ENCODE measurements at places on chromosomes 13 and 19.

- DNase-seq = no peak
Observed at GRCh38 chr13:37412241-37412921, 186.2 kb downstream of the POSTN start.

GRCh38 chr19:6970443-6970842 is 50.8 kb downstream of the MBD3L2B start:
- DNase-seq = no peak

GRCh38 chr19:45297674-45298073 is 25.0 kb downstream of the CKM start:
- no peak for DNase-seq

GRCh38 chr13:80132741-80133601 is 208.0 kb downstream of the SPRY2 start:
- no peak for DNase-seq

DNA sequence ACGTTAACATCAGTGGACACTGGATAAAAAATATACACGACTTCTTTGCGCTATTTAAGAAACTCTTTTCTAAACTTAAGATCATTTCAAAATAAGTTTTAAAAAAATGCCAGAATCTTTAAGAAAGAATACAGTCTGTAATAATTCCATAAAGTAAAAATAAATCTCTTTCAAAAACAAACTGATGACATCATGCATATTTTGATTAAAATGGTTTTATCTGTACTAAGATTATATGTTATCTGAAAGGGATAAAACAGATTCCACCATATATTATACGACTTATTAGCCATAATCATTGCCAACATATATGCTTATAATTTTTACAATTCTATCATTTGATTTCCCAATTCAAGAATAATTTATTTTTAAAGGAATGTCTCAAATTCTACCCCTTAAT is 15.3 kb upstream of the ELF1 start:
- DNase-seq = no peak

DNA sequence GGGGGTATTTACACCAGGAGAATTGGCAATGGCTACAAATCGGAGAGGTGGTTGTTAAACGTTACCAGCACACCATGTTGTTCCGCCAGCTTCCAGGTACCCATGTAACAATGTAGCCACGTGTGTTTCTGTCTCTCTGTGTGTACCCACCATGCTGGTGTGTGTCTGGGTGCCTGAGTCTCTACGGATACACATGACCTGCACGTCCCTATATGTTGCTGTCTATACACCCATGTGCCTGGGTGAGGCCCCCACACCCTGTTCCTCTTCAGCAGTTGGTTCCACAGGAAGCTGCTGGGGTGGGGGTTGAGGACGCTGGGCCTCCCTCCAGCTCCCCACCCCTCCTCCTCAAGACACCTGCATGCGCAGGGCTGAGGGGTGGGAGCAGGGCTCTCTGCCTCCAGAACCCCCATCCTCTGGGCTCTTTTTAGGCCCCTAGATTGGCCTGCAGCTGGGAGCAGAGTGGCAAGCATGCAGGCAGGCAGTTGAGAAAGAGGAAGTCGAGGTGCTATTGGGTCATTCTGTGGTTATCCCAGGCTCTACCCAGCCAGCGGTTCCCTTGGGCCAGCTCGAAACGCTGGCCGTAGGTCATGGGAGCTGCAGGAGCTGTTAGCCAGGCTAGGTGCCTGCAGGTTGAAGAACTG is at the start of gene ARHGEF18:
ARHGEF18 (plus strand) TSS at position 351 of the 644 bp plus-strand sequence. CDS start 13,954 bp downstream, outside the sequence.
- DNase-seq = no peak

GRCh38 chr13:101691341-101691860 is 238.9 kb downstream of the ITGBL1 start:
- DNase-seq = no peak

DNA sequence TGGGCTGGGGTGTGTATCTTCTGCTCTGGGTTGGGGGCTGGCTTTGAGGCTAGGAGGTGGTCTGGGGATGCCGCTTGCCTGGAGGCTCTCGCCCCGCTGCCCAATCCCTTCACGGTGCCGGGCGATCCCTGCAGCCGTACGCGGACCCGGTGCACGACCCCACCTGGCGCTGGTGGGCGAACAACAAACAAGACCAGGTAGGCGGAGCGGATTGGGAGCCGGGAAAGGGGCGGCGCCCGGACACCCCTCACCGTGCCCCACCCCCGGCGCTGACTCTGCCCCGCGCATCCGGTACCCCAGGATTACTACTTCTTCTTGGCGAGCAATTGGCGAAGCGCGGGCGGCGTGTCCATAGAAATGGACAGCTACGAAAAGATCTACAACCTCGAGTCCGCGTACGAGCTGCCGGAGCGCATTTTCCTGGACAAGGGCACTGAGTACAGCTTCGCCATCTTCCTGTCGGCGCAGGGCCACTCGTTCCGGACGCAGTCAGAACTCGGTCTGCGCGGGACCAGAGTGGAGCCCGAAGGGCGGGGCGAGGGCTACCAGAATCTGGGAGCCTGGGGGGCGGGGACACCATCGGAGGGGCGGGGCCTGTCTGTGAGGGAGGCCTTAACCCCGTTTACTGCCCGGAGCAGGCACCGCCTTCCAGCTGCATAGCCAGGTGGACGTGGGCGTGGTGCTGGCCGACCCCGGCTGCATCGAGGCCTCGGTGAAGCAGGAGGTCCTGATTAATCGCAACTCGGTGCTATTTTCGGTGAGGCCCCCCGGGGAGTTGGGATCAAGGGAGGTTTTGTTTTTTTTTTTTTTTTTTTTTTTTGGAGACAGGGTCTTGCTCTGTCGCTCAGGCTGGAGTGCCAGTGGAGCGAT is 12.1 kb upstream of the PSMD8 start:
- peak; percentile 33 for DNase-seq

DNA sequence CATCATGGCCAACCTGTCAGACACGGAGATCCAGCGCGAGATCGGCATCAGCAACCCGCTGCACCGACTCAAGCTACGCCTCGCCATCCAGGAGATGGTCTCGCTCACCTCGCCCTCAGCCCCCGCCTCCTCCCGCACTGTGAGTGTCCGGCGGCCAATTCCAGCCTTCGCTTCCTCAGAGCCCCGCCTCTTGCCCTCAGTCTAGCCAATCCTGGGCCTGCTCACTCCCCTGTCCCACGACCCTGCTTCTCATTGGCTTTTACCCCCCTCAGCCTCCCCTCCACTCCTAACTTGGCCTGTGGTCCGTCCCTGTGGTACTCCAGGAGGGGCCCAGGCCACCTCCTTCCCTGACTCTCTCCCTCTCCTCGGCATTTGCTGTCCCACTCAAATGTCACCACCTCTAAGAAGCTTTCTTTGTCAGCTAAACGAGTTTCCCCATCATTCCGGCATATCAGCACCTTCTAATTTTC is 12.3 kb downstream of the HRC start:
- no peak for DNase-seq

DNA sequence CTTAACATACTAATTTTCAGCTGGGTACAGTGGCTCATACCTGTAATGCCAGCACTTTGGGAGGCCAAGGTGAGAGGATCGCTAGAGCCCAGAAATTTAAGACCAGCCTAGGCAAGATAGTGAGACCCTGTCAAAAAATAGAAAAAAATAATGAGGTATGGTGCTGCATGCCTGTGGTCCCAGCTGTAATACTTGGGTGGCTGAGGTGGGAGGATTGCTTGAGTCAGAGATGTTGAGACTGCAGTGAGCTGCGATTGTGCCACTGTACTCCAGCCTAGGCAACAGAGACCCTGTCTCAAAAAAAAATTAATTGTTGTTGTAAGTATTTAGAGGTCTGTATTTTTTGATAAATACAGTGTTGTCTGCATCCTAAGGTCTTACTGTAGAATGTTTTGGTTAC is 66.8 kb downstream of the FNDC3A start:
- no peak for DNase-seq

- no peak for DNase-seq
Observed at GRCh38 chr19:7373862-7374261, 25.1 kb downstream of the ARHGEF18 start.

- DNase-seq = no peak
Observed at GRCh38 chr19:40396886-40397567, 7.0 kb upstream of the HIPK4 start.

GRCh38 chr13:102141625-102142472 is 260.0 kb downstream of the FGF14 start:
- DNase-seq = no peak

GRCh38 chr13:23628250-23628649 is 58.0 kb downstream of the TNFRSF19 start:
- no peak for DNase-seq

- peak; percentile 46 for DNase-seq
Observed at GRCh38 chr19:36489920-36490415, 607 bp upstream of the ZNF566 start.
